ENCODE measurements at places on chromosomes 7 and 10. TPM values are rescaled to one million over a fixed set of nuclear protein-coding genes. Genes with fewer than 3 reads are reported as not detected.

The EXOC4 gene
- total RNA-seq, result 30.7 TPM

The XPNPEP1 gene
- 39.0 TPM for total RNA-seq

The C7orf33 gene
- total RNA-seq, result not detected

The CPA2 gene
- total RNA-seq, result not detected
